ENCODE measurements at places on chromosomes 11 and 22.

DNA sequence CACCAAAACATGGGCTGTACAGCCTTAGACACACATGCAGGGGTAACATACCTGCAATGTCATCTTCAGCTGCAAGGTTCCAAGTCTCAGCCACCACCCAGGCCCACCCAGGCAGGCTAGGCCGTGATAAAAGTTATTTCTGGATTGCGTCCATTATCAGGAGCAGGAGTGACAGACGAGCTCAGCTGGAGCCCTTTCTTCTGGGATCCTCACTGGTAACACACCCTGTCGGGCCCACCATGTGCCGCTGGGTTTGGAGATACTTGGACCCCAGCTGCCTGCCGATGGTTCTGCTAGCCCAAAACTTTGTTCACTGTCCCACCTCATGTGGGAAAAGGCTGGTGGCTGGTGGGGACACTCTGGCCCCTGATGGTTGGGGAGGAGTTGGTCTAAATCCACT lies 24.8 kb downstream of the TMPRSS5 start:
- no peak for DNase-seq

- peak; percentile 58 for DNase-seq
Observed at GRCh38 chr11:134033696-134034491, 35.0 kb upstream of the JAM3 start.

- DNase-seq, result no peak
Observed at GRCh38 chr11:47861728-47862127, 13.6 kb upstream of the NUP160 start.

DNA sequence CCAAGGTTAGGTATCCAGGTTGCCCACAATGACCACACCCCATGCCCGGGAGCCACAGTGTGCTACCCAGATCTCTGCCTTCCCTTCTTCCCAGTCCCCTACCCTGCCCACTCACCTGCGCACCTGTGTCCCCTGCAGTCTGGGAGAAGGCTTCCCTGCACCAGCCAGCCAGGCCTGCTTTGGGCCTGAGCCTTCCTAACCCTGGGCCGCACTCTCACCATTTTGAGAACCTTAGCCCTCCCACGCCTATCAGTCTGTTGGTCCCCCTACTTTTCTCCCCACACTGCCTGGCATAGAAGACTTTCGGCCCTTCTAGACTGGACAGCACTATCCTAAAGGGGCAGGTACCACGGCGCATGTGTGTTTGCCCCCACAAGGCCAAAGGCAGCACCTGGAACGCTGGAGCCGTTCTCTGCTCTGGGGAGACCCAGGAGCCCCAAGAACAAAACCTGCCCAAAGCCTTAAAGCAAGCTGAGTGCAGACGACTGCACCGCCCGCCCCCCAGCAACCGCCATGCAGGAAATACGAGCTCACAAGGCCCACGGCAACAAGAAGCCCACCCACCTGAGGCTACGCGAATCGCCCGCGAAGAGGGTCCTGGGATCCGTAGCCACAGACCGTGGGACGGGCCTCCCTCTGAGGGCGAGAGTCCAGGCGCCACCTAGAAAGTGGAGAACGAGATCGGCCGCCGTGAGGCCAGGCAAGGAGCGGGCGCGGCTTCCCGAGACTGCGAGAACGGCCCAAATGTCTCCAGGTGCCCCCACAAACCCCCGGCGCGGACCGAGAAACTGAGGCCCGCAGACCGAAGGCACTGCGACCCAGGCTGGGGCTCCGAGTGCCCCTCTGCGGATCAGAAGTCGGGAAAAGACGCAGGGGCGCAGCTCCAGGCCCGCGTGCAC lies 546 bp downstream of the GNB1L start:
- no peak for DNase-seq

DNA sequence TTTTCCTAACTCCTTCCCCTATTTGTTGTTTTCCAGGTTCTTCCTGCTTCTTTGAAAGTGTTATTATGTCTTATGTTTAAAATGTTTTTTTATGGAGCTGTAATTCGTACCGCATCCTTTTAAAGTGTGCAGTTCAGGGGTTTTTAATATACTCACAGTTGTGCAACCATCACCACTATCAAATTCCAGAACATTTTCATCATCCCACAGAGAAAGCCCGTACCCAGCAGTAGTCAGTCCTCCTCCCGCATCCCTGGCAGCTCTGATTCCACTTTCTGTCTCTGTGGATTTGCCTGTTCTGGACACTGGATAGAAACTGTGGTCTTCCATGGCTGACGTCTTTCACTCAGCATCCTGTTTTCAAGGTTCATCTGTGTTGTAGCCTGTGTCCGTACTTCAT lies 73.7 kb downstream of the JAM3 start:
- DNase-seq, result no peak

DNA sequence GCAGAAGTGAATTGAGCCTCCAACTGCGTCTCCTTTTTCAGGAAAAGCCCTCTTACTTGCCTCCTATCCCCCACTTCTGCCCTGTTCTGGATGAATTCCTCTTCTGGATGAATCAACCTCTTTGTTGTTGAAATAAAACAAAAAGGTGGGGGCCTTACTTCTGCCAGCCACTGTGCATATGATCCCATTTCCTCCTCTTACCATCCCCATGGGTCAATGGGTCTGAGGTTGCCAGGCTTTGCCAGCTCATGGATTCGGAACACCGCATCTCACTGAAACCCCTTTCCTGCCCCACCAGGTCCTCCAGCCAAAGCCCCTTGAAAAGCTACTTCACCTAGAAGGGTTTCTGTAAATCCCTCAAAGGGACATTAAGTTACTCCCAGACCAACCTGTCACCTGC lies 3.7 kb upstream of the CHST1 start:
- DNase-seq, result no peak

- DNase-seq, result no peak
Observed at GRCh38 chr11:10984250-10984649, 126.4 kb upstream of the ZBED5 start.

GRCh38 chr11:94271885-94272372 lies 32.5 kb upstream of the IZUMO1R start:
- DNase-seq, result no peak

- no peak for DNase-seq
Observed at GRCh38 chr11:2084721-2085120, 54.5 kb downstream of the IGF2 start.

GRCh38 chr11:71482216-71482615 lies 29.2 kb downstream of the NADSYN1 start:
- DNase-seq, result no peak

DNA sequence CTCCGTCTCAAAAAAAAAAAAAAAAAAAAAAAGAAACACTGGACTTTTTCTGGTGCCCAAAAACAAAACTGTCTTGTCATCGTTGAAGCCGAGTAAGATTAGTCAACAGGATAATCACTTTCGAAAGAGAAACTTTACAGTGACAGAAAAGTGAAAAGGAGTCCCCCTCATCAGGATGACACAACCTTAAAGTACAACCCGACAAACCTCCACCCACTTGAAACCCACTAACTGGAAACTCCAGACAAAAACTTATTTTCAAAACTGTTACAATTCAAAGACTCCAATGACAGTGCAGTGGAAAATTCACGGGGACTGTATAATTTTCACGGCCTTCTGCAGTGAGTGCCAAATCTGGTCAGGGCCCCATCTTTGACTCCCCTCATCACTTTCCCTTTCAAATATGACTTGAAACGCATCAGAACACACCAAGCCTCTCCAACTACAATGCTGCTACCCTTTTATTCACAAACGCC lies 1.3 kb downstream of the DENND5A start:
- peak; percentile 66 for DNase-seq

DNA sequence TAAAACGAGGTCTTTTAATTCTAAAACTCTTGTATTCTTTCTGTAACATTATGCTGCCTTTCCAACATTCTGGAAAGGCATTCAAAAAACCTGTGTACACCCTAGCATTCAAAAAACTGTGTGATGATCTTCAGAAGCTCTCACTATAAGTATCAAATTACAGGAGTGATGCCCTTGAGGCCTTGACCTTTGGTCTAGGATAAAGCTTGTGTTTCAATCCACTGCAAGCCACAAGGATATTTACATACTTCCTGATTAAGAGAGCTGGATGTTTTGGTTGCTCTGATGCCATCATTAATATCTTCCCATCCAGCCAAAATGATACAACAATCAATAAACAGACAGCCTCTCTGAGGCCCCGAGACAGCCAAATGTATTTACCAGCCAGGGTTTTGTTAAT lies 11.9 kb downstream of the CLPB start:
- no peak for DNase-seq

GRCh38 chr11:77126861-77127234 lies 1.2 kb upstream of the MYO7A start:
- no peak for DNase-seq

DNA sequence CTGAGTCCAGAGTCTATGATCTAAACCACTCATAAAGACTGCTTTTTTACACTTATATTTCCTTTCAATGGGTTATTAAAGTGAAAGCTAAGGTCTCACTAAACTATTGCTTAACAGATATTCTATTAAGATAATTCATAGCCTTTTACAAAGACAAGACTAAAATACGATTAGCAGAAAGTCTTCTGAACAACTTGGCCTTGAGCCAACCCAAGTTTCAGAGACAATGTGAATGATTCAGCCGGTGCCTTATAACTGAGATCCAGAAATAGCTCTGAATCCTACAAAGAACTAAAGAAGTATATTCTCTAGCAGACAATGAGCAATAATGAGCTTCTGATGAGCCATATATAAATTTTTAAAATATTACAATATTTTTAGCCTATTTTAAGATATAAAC lies 41.5 kb upstream of the CARD18 start:
- DNase-seq, result no peak

- DNase-seq, result no peak
Observed at GRCh38 chr11:85517272-85517671, 109.9 kb downstream of the DLG2 start.

GRCh38 chr22:50399751-50400331 lies 56.7 kb downstream of the PPP6R2 start:
- DNase-seq, result no peak

- no peak for DNase-seq
Observed at GRCh38 chr11:47234669-47235100, 13.9 kb downstream of the ACP2 start.

DNA sequence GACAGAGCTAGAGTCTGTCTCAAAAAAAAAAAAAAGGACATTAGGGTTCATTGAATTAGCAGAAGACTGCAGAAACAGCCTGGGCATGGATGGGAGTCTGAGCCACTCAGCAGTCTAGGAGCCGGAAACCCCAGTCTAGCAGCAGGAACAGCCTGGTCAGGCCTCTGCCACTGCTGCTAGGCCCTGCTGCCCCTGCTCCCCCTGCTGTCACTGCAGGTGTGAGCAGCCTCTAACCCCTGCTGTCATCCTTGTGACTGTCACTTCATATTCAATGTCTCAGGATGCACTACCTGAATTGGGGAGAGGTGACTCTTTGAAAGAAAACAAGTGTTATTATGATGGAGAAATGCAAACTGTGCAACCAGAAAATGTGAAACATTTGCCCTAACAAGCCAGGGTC lies 7.0 kb upstream of the DDX17 start:
- DNase-seq, result no peak

- no peak for DNase-seq
Observed at GRCh38 chr11:128021349-128022006, 565.9 kb downstream of the ETS1 start.

GRCh38 chr11:124623861-124624525 lies 1.3 kb downstream of the TBRG1 start:
- DNase-seq, result no peak

- no peak for DNase-seq
Observed at GRCh38 chr11:1668911-1669473, 28.0 kb upstream of the KRTAP5-6 start.

GRCh38 chr22:18078329-18079041 lies 695 bp downstream of the PEX26 start:
- DNase-seq, result no peak

DNA sequence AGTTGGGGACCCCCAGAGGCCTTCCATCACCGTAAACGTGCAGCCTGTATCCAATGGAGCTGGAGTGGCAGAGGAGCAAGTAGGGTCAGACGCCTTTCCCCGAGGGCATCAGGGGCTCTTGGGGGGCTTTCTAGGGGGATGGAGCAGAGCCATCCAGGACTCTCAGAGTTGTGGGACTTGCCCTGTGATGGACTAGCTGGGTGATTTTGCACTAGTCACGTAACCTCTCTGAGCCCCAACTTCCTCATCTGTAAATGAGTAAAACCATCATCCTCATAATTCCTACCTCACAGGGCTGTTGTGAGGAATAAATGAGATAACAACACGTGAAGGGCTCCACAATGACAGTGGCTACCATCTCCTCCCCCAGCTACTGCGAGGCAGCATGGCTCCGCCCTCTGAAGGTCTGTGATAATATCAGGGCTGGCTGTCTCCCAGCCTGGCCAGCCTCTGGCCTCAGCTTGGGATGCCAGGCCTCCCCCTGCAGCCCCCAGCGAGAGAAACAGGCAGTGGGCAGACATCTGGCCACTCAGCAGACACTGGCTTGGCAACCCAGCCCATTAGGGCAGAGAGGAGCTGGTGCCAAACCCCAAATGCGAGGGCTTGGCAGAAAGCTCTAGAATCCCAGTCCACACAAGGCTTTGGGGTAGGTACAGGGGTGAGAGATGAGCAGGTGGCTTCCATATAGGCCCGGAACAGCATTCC lies 6.7 kb downstream of the USP2 start:
- DNase-seq, result peak; percentile 51

DNA sequence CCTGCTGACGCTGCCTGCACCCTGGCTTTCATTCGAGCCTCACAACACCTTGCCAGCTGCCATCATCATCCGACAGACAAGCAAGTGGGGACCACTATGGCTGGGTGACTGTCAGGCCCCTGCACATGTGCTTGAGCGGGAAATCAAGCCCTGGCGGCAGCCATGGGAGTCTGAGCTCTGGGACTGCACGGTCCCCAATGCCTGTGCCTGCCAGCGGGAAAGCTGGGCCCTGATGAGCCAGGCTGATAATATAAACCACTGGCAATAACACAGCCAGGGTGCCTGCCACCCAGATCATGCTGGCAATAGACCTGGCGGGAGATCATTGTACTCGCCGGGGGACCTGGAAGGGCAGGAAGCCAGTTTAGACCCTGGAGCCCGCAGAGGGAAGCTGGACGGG lies 2.5 kb downstream of the FGF3 start:
- no peak for DNase-seq

DNA sequence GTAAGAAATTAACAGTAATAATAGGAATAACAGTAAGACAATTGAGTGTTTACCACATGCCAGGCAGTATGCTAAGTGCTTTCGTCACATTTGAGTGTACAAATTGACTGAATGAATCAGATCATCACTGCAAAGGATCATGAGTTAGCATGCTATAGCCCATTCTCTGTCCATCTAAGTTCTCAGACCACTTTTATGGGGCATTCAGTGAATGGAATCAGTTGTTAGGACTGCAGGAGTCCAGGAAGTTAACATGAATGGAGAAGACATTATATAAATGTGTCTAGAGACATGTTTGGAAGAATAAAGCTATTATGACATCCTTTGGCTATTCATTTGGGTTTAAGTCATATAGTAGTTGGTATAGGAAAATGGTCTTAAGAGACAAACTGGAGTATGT lies 59.9 kb downstream of the NCAM1 start:
- DNase-seq, result no peak

GRCh38 chr11:73585834-73586575 lies 11.9 kb downstream of the FAM168A start:
- no peak for DNase-seq

DNA sequence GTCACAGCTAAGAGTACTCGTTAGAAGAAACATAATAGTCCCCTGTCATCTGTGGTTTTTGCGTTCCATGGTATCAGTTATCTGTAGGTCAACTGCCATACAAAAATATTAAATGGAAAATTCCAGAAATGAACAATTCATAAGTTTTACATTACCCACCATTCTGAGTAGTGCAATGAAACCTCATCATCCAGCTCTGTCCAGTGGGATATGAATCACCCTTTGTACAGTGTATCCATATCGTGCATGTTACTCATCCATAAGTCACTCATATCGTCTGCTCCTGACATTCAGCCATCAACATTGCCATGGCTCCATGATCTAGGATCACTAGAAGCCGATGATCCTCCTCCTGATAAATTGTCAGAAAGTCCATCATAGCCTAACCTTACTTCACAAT lies 174.9 kb upstream of the C11orf87 start:
- no peak for DNase-seq

All from C1 segment of cervical spinal cord (tissue), 14 donors.